ENCODE measurements at places on chromosomes 7 and 10.

- DNase-seq = peak; percentile 66
These were observed 10.3 kb downstream of the MNX1 start for GRCh38 chr7:156999958-157000726.

GRCh38 chr10:79560160-79560709, at the start of gene SFTPA2:
Gene SFTPA2, minus strand, starts transcription at chr10:79560407. Its CDS starts 924 bp downstream, at chr10:79559483.
- no peak for DNase-seq

DNA sequence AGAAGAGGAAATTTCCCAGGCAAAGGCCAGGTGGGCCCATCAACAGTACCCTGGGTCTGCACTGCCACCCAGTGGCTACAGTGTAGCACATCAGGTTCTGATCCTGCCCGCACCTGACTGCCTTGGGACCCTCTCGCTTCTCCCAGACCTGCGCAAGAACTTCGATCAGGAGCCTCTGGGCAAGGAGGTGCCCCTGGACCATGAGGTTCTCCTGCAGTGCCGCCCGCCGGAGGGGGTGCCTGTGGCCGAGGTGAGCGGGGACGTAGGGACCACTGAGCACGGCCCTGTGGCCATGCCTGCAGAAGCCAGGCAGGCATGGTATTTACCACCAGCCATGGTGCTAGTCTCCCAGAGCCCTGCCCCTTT, 33.9 kb upstream of the SLC29A3 start:
- peak; percentile 84 for DNase-seq

- no peak for DNase-seq
These were observed 14.3 kb upstream of the NOM1 start for GRCh38 chr7:156935250-156935649.

- DNase-seq = no peak
These were observed 76.1 kb downstream of the ADD3 start for GRCh38 chr10:110083884-110084283.

DNA sequence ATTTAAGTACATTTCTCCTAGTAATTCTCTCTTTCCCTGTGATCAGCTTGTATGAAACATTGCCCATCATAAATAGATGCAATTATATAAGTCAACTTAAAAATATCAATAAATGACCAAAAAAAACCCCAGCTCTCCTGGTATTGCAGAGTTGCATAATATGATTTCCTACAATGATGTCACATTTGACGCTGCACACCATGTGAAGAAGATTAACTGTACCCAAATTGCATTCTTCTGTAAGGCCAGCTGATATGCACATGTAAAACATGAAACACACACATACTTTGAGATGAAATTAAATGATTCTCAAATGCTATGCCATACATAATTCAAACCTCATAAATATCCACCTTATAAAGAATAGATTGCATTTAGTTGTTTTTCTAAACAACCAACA, 115.5 kb downstream of the AGMO start:
- DNase-seq = no peak

- DNase-seq = no peak
These were observed 292.4 kb upstream of the KLF14 start for GRCh38 chr7:131026297-131027000.

GRCh38 chr7:28272461-28272877, 91.9 kb upstream of the JAZF1 start:
- DNase-seq = peak; percentile 33

GRCh38 chr7:105487579-105488571, 34.2 kb downstream of the PUS7 start:
- peak; percentile 39 for DNase-seq

- no peak for DNase-seq
These were observed 86.5 kb upstream of the CXCL12 start for GRCh38 chr10:44471410-44471809.

- no peak for DNase-seq
These were observed 40.5 kb upstream of the RABGEF1 start for GRCh38 chr7:66699998-66700397.

DNA sequence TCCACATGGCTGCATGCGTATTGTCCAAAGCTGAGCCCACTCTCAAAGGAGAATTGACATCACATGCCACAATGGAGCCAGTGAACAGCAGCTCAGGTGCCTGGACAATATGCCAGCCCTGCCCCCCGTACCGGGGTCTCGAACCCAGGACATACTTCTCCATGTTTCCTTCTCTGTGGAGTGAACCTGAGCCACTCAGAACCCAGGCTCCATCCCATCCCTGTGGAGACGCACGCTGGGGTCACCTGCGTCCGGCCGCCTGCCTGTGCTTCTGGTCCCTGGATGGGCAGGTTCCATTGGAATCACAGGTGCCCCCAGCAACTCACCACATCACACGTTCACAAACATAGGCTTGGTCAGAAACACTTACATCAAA, 229.8 kb downstream of the DNAJB6 start:
- no peak for DNase-seq

DNA sequence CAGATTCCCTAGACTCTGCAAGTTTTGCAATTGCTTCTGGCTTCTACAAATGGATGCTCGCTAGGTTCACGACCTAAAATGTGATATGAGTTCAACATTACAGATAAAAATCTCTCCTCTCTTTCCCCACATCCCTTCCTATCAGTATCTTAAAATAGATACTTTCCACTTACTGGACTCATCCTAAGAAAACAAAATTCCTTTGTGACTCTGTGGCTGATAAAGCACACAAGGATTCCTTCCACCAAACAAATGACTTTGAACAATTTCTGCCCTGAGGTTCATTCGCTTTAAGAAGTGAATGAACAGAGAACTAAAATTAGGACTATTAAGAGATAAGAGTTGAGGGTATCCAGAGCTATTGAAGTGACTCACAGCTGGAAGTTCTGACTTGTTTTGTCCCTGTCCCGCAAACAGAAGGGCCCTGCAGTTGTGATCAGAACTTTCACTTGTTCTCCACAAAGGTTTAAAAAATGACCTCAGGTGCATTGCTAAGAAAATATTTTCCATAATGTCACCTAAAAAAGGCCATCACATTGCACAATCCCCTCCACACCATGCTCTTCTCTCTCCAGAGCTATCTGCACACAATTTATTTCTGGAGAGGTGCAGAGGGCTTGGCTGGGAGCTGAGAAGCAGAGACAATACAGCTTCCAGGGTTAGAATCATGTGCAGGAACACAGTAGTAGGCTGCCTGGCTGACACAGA, 96.1 kb downstream of the PIP4K2A start:
- no peak for DNase-seq

DNA sequence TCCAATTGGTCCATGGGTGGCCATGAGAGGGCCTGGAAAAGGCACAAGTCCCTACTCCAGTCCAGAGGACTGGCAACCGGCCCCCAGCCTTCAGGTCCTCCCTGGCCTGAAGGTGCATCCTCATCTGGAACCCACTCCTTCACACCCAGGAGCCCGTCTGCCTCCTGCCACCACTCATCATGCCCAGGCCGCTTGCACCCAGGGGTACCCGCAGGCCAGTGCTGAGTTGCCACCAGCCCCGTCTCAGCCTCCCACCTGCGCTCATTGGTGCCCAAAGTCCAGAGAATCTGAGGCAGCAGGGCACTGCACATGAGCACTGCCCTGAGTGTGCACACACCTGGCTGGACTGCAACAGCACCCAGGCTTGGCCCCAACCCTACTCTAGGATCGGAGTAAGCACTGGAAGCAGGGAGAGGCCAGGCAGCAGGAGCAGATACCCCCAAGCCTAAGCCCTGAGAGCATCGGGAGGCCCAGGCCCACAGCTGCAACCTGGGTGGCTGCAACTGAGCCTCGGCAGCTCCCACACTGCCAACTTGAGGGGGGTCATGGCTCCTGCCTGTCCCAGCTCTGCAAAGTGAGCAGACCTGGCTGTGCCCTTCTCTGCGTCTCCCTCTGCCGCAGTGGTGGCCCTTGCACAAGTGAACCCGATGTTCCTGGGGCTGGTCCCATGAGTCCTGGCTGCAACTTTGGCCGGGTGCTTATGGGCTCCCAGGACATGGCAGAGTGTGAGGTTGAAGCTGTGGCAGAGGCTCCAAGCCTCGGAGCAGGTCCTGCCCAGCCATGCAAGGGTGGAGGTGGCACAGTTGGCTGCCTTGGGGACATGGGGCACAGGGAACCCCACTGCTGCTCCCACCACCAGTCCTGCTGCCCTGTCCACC, 44.3 kb downstream of the TCERG1L start:
- no peak for DNase-seq

DNA sequence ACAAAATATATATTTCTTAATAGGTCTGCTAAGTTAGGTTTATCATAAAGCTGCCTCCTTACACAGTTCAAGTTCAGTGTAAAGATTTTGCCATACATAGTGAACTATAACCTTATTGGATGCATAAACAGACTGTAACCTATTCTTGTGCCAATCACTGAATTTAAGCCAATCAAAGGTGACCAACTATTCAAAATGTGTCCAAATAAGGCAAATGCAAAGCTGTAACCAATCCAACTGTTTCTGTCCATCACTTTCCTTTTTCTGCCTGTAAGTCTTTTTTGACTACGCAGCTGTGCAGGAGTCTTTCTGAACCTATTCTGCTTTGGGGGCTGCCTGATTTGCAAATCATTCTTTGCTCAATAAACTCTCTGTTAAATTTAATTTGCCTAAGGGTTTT, 11.6 kb upstream of the DNMBP start:
- DNase-seq = no peak

- DNase-seq = no peak
These were observed 4.1 kb upstream of the RNF148 start for GRCh38 chr7:122706836-122707235.

- no peak for DNase-seq
These were observed 191.9 kb downstream of the MDFIC start for GRCh38 chr7:115113776-115114175.

- no peak for DNase-seq
These were observed 260.5 kb downstream of the GPAM start for GRCh38 chr10:111923032-111923431.

DNA sequence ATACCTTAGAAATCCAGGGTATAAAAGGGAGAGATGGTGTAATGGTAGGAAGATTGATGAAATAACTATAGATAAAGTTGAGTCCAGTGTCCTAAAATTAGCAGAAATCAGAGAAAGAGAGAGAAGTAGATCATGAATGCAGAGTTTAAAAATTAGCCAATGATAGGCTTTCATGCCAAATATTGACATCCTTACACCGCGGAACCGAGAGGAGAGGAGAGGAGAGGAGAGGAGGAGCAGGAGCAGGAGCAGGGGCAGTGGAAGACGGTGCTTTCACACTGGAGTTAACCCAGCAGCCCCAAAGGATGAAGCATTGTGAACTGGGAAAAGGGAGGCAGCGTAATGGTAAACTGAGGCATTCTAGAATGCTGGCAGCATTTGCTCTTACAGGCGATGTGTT, 34.2 kb upstream of the LAMB4 start:
- DNase-seq = no peak

DNA sequence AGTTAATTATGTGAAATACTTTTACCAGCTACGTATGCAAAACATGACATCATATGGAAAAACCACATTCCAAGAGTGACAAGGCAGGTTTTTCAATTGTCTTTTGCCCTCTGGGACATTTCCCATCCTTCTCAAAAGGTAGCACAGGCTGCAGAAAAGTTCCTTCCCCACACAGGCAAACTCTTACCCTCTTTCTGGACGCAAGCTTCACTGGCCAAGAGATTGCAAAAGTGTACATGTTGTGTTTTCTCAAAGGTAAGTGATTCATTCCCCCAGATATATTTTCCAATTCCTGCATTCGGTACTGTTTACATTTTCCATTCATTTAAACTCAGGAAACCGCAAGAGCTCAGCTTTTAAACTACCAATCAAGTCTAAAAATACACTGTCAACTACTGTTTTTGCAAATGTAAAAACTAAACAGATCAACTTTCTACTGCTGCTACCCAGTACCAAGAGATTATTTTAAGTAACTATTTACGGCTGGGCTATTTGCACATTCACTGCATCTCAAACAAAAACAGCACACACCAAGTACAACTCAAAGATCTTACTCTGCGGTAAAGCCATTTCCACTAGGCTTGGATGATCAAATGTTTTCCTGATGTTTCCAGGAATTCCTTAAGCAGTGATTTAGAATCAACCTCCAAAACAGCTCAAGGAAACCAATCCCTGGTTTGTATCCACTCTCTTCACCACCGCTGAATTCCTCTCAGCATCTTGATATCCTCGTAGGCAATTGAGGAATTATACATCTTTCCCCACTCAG, 233.6 kb upstream of the CCDC6 start:
- DNase-seq = no peak

DNA sequence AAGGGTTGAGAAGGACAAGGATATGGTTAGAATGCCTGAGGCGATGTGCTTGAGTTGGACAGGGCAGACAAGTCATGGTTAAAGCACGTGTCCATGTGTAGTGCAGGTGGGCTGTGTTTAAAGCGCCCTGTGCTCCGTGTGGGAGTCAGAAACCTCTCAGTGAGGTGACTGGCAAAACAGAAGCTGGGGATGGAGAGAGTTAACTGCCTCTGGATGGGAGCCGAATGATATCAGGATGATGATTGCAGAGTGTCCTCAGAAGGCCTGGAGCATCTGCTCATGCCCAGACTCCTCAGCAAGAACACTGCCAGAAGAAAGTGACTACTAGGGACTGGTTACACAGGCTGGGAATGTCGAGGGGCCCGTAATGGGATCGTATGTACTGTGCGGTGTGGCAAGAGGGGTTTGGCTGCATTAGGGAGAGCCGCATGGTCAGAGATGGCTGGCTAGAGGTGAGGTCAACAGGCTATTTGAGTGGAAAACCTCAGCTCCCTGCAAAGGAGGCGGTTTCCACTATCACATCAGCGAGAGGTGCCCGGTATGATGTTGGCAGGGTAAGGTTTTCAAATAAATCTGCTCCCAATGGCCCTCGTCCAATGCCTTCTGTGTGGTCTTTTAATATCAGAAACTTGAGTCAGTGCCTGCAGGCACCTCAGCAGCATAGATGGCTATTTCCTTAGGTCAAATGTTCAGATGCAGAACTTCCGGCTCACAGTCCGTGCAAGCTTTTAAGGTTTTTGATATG, 26.1 kb upstream of the MRC1 start:
- DNase-seq = no peak

DNA sequence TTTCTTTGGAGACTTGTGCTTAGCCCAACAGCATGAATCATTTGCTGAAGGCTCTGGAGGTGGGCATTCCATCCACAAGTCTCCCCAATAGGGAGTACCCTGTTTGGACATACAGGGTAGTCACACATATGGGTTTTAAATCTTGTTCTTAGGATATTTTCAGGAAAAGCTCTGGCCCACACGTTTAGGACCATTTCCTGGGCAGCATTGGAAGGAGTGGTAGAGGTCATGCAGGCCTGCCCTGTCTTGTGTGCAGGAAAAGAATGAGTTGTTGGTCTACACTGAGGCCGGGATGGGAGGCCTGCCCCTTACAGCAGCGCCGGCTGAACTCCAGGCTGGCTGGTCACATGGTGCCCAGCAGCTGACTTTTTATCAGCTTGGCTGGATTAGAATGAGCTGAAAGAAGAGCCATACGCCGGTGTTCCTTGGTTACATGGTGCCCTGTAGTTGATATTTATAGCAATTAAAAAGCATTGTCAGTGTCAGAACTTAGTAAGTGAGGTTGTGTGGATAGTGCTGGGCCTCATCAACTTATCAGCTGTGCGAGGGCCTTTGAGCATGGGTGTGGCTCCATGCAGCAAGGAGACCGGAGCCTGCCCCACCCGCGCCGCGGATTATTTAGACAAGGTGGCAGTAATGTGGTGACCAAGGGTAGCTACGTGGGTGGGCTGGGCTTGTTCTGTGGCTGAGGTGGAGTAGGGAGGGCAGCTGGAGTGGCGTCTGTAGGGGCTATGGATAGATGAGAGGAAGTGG, 28.6 kb downstream of the OGDH start:
- DNase-seq = no peak

Data from GM13976 (cell line).